ENCODE measurements at places on chromosomes 2 and 18. TPM values are rescaled to one million over a fixed set of nuclear protein-coding genes. Genes with fewer than 3 reads are reported as not detected.

GRCh38 chr2:30356071-30356470, 91.0 kb upstream of the LCLAT1 start:
- no peaks in the 10 kb centered on the region for H3K27me3 ChIP-seq
- H3K36me3 ChIP-seq: no peaks in the 10 kb centered on the region
- DNase-seq: no peak
- no peak overlapping the region for H3K27ac ChIP-seq

DNA sequence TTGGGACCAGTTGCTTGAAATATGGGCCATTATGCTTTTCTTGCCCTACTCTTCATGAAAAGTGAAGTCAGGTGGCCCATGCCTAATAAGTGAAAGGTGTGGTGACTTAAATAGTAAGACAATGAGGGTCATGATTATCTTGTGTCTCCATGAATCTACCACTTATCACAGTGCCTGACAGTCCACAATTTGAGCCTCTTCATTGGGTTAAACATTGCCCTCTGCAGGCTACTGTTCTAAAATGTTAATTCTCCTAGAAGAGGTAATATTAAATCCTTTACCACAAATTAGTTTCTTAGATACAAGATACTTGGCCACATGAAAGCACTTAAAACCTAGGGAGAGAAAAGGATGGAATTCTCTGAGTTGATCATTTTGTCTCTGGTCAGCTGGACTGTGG, 4.0 kb downstream of the EGR4 start:
- H3K27me3 ChIP-seq: peaks cover 82% of the 10 kb centered on the region
- no peak for DNase-seq
- peaks cover 22% of the 10 kb centered on the region for H3K4me1 ChIP-seq
- no peak overlapping the region for H3K27ac ChIP-seq

- H3K4me3 ChIP-seq: no peak overlapping the region
- H3K36me3 ChIP-seq: no peaks in the 10 kb centered on the region
- DNase-seq: no peak
- H3K27ac ChIP-seq: no peak overlapping the region
These were observed 104.3 kb downstream of the FAM210A start for GRCh38 chr18:13621886-13622619.

DNA sequence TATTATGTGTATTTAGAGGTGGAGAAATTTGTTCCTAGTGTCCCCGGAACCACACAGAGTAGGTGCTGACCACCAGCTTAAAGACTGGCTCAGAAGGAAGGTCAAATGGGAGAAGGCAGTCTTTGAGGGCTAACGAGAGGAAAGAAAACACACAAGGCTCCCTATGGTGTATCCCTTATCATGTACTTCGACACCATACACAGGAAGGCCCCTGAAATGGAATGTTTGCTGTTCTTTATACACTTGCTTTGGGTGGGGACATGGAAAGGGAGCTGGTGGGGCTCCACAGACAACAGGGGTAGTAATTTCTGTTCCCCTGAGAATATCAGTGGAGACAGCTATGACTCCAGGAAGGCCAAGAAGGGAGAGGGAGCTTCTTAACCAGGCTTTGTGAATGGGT, 6.0 kb downstream of the EPAS1 start:
- no peaks in the 10 kb centered on the region for H3K27me3 ChIP-seq
- peak; percentile 2 for DNase-seq
- no peak overlapping the region for H3K27ac ChIP-seq

DNA sequence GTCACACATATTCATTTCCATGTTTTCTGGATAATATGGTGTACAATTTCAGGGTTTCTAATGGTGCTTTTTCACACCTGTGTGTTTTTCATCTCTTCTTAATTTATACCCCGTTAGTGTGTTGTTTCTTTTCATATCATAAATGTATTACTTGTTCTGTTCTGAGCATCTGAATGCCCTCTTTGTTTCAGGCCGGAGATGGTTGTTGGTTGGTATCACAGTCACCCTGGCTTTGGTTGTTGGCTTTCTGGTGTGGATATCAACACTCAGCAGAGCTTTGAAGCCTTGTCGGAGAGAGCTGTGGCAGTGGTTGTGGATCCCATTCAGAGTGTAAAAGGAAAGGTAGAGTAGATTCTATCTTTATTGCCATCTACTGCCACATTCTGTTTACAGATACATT, 45.1 kb upstream of the TBR1 start:
- H3K36me3 ChIP-seq: peaks cover 36% of the 10 kb centered on the region
- no peak for DNase-seq
- 0 out of 2 replicates have a peak, but pooled peaks cover 3% of the 10 kb centered on the region for H3K4me1 ChIP-seq
- H3K27ac ChIP-seq: no peak overlapping the region

- H3K4me3 ChIP-seq: no peak overlapping the region
- no peaks in the 10 kb centered on the region for H3K36me3 ChIP-seq
- DNase-seq: no peak
- peaks cover 59% of the 10 kb centered on the region for H3K4me1 ChIP-seq
- no peak overlapping the region for H3K27ac ChIP-seq
These were observed 55.9 kb upstream of the RTN4 start for GRCh38 chr2:55106148-55106547.

- no peak overlapping the region for H3K4me3 ChIP-seq
- H3K36me3 ChIP-seq: no peaks in the 10 kb centered on the region
- no peak overlapping the region for H3K27ac ChIP-seq
These were observed 37.6 kb upstream of the PMAIP1 start for GRCh38 chr18:59861963-59862819.

DNA sequence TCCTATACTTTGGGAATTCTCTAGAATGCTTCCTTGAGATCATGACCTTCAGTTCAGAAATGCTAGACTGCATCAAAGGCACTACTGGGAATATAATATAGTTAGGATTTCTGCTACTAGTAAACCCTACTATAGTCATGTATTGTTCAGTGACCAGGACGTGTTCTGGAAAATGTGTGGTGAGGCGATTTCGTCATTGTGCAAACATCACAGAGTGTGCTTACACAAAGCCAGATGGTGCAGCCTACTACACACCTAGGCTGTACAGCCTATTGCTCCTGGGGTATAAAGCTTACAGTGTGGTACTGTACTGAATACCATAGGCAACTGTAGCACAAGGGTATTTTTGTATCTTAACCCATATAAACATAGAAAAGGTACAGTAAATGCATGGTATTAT, 13.0 kb downstream of the CXCR4 start:
- no peak overlapping the region for H3K27ac ChIP-seq
- no peak overlapping the region for H3K4me3 ChIP-seq
- H3K36me3 ChIP-seq: no peaks in the 10 kb centered on the region

DNA sequence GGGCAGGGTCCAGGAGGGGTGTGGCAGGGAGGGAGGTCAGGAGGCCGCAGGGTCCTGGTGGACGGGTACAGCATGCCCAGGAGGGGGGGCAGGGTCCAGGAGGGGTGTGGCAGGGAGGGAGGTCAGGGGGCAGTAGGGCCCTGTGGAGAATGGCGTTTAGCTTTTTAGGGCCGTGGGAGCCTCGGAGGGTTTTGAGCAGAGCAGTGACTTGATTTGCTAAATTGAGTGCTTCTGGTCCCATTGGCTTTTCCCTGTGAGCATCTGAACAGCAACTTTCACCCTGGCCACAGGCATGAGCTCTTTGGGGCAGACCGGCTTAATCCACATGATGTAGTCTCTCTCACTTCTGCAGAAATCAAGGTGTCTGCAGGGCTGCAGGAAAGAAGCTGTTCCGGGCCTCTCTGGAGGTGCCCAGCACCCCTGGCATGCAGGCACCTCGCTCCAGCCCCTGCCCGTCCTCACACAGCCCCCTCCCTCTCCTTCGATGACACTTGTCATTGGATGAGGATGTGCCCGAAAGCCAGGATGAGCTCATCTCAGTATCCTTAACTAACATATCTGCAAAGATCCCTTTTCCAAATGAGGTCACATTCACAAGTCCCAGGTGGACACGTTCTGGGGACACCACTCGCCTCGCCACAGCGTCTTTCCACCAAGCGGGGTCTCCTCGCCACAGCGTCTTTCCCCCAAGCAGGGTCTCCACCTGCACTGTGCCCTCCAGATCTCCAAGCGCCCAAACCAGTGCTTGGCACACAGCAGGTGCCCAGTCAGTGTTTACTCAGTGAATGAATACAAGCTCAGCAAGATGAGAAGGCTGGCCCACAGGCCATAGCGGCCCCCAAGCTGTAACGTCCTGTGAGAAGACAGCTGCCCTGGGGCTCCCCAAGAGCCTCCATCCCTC, 94.0 kb downstream of the NDUFA10 start:
- H3K4me3 ChIP-seq: no peak overlapping the region
- peaks cover 11% of the 10 kb centered on the region for H3K4me1 ChIP-seq
- no peaks in the 10 kb centered on the region for H3K27me3 ChIP-seq
- no peak overlapping the region for H3K27ac ChIP-seq
- no peak for DNase-seq

DNA sequence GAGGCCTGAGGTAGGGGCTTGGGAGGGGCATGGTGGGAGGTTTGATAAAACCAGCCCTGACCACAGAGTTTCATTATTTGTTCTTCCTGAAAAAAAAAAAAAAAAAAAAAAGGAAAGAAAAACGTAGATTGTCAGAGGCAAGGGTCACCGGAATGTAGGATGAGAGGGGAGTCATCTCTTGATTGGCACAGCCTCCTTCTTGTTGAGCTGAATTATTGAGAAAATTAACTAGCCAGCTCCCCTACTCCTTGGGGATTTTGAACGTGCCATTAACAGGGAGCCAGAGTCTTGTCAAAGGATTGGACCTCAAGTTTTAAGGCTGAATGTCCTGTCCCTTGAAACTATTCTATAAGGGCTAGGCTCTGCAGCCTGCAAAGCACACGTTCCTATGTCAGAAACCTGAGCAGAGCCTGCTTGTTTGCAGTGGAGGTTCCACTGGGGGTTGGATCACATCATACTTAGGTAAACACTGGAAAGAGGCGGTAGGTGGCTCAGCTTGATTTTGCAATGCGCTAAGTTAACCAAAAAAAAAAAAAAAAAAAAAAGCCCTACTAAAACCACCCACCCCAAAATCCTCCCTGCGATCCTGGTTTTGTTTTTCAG, 2.3 kb downstream of the INHBB start:
- peaks cover 41% of the 10 kb centered on the region for H3K27me3 ChIP-seq
- no peak overlapping the region for H3K27ac ChIP-seq
- no peaks in the 10 kb centered on the region for H3K36me3 ChIP-seq
- H3K4me1 ChIP-seq: peaks cover 38% of the 10 kb centered on the region
- DNase-seq: no peak

DNA sequence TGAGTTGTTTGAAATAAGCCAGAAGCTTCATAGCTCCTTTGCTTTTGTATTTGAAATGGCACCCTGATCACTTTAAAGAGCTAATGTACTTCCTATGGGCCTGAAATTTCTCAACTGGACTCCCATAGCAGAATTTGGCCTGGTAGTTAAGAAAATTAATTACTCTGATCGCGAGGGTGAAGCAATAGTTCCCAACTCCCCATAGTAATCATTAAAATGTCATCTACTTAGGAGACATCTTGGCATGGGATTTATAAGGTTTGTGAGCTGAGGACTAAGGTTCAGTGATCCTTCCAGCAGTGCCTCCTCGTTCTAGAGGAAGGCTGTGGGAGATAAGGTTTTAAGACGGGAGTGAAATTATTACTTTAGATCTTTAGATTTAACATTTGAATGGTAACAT, 581.0 kb downstream of the ARHGAP15 start:
- no peak overlapping the region for H3K27ac ChIP-seq
- no peak for DNase-seq
- H3K4me3 ChIP-seq: no peak overlapping the region
- H3K36me3 ChIP-seq: no peaks in the 10 kb centered on the region
- H3K4me1 ChIP-seq: no peaks in the 10 kb centered on the region
- no peaks in the 10 kb centered on the region for H3K27me3 ChIP-seq

DNA sequence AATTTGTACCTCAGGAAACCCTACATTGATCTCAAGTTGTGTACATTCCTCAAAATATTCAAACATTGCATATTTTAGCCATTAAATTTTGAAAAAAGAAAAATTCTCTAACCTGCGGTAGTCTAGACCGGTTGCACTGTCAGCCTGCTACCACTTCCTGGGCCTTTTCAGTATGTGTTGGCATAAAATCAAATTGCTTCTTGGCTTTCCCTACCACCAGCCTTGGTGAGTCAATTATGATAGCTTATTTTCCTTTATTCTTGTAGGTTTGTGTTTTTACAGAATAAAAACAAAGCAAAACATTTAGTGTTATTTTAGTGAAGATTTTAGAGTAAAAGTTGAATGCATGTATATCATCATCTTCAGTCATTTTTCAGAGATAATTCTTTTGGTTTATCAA, 61.2 kb downstream of the FAM171B start:
- H3K27me3 ChIP-seq: no peaks in the 10 kb centered on the region
- no peaks in the 10 kb centered on the region for H3K36me3 ChIP-seq
- H3K4me1 ChIP-seq: no peaks in the 10 kb centered on the region
- H3K27ac ChIP-seq: no peak overlapping the region
- H3K4me3 ChIP-seq: no peak overlapping the region

- no peaks in the 10 kb centered on the region for H3K27me3 ChIP-seq
- no peaks in the 10 kb centered on the region for H3K4me1 ChIP-seq
- H3K4me3 ChIP-seq: no peak overlapping the region
- DNase-seq: no peak
- no peaks in the 10 kb centered on the region for H3K36me3 ChIP-seq
- no peak overlapping the region for H3K27ac ChIP-seq
These were observed 290.2 kb upstream of the TMEFF2 start for GRCh38 chr2:192484903-192485302.

DNA sequence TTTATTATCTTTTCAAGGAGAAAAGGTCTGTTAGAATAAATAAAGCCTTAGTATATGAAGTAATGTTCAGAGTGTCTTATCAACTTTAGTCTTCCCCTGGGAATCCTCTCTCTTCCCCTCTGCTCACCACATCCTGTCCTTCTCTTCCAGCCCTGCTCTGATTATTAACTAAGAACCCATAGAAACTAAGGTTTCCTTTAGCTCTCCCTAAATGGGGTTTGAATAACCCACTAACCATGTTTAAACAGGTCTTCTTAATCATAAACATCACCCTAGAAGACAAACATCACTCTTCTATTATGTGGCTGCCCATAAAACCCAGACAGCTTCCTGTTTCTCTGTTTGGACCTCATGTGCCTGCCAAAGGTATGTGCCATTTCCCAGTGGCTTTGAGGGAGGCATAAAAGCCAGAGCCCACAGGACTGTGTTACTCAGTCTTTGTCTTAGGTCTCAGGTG, 50.1 kb downstream of the SLC14A1 start:
- no peaks in the 10 kb centered on the region for H3K27me3 ChIP-seq
- peak overlapping the region; percentile 56 for H3K27ac ChIP-seq
- peak; percentile 76 for DNase-seq
- no peaks in the 10 kb centered on the region for H3K36me3 ChIP-seq
- H3K4me1 ChIP-seq: peaks cover 50% of the 10 kb centered on the region

DNA sequence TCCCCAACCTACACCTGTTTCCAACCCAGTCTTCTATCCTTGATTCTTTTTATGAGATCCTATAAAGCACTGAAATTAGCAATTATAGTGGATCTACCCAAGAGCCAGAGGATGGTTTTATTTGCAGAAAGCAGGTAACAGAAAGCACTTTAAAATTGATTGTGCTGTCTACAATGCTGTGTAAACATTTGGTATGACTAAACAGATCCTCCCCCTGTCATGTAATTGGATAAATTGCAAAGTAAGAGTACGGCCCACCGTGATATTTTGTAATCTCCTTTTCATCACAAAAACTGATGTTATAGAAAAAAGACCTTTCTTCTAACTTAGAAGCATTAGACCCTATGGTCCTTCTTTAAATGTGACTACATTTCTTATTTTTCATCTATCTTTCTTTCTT, 11.3 kb upstream of the PPP3R1 start:
- H3K27me3 ChIP-seq: no peaks in the 10 kb centered on the region
- H3K36me3 ChIP-seq: no peaks in the 10 kb centered on the region
- H3K4me3 ChIP-seq: no peak overlapping the region
- DNase-seq: no peak

CEP76 gene
- total RNA-seq: 16.6 TPM

YWHAQ gene
- 369 TPM for total RNA-seq

CCDC148 gene
- 3.5 TPM for total RNA-seq

HOXD12 gene
- total RNA-seq: not detected

HOXD3 gene
- 0.66 TPM for total RNA-seq

UPP2 gene
- not detected for total RNA-seq

CDH7 gene
- total RNA-seq: not detected

NFATC1 gene
- 2.2 TPM for total RNA-seq

SNORC gene
- 0.32 TPM for total RNA-seq

Data from SJSA1 (cell line).